Activated naive CD8-positive, alpha-beta T cell treated with anti-CD3 and anti-CD28 coated beads, Interleukin-2, amount 10 ng/mL, durations not matched to agents 7 days and 5 days (primary cell): ENCODE measurements at places on chromosomes 3 and 15. TPM values are rescaled to one million over a fixed set of nuclear protein-coding genes. Genes with fewer than 3 reads are reported as not detected.
A peak's percentile ranks its signal among the peaks of the same experiment; 100 is the strongest.

DNA sequence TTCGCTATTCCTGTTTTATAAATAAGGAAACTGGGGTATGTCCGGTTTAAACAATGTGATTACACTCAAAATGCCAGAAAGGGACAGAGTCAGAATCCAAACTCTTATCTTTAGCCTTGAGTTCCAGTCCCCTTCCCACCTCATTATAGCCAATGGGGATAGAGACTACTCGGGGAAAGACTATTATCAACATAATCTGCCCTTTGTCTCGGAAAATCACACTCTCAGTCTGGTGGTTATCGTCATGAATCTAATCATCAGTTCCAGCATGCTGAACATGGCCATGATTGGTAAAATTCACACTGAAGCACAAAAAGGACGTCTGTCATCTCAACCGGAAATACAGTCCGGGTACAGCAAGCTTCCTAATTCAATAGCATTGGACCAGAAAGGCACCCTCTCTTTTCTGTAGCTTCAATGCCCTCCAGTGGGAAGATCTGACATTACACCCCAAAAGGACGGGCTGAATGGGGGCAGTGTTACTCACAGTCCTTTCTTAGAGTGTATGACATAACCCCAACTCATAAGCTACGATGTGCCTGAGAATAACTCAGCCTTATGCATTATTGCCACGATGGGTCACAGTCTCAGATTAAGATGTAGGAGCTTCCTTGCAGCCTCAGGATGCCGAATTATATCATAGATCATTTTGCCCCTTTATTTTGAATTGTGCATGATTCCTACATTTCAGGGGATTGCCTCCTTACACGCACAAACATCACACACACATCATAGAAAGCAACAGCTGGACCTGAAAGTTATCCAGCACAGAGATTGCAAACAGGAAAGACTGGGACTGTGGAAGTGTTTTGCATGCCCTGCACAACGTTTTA lies 390.4 kb upstream of the LMCD1 start:
- no peak for DNase-seq

Gene UBAP1L
- total RNA-seq, result 6.1 TPM

Gene FBXW12
- not detected for total RNA-seq

DNA sequence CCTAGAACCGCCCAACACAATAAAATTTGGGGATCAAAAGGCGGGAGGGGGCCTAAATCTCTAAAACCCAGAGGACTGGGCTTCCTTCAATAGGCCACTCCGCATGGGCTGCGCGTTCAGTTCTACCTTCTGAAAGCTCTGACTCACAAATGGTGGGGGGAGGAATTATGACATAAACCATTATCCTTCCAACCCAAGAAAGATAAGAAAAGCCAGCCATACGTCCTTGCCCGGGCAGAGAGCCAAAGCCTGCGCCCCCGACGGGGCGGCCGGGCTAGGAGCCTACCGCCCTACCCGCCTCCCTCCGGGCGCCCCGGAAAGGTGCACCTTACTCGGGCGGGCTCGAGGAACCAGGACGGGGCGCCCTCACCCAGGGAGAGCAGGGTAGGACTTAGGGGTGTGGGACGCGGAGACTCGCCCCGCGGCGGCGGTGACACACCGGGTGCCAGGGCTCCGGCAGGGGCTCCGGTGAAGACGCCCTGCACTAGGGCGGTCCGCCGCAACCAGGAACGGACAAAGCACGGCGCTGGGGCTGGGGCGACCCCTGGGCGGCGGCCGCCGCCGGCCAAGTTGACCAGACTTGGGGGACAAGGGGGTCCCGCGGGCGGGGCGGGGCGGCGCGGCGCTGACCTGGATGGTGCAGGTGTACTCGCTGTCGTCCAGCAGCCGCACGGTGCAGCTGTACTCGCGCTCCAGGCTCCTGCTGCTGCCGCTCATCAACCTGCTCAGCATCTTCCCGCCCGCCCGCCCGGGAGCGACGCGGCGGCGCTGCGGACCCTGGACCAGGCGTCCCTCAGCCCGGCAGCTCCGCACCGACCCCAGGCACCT lies 534 bp downstream of the FRMD5 start:
- DNase-seq, result peak; percentile 53

GRCh38 chr3:16499351-16499750 lies 14.1 kb downstream of the RFTN1 start:
- no peak for DNase-seq

DNA sequence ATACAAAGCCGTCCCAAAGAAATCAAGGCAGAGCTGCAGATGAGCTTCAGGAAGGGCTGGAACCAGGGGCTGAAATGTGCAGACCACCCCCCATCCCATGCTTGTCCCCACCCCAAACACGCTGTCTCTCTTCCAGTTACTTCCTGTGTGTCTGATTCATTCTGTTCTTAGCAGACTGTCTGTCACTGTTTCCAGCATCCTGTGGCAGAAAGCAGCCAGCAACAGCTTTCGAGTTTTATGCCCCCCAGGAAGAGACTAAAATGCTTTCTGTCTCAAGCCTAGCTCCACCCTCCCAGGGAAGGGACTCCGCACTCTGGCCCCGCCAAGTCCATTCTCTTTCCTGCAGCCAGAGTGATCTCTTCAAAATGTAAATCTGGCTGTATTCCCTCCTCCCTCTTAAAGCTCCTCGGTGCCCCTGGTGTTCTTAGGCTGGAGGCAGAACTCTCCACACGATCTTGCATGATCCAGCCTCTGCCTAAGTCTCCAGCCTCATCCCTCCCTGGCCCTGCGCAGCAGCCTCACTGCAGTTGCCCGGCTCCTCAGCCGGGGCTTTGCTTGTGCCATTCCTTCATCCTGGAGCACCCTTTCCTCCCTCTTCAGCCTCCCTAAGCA lies 41.5 kb downstream of the HRH1 start:
- peak; percentile 36 for DNase-seq

- no peak for DNase-seq
Measured at GRCh38 chr3:125300416-125300815, 74.7 kb downstream of the ZNF148 start.

DNA sequence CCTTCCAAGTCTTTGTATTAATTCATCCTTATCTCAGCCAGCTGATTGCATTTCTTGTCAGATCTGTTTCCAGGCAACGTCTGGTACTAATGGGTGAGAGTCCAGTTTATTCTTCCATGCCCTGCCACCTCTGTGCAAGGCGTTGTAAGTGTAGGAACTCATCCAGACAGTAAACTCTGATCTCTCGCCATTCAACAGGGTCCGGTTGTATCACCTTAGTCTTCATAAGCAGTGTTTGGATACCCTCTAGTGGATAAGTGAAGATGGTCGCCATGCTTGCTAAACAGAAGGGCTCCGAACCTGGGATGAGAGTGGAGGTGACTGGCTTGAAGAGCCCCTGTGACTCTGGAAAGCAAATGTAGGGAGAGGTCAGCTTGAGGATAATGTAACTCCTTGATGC lies 51.6 kb upstream of the CMTM7 start:
- DNase-seq, result no peak

Gene CCR9
- total RNA-seq, result 19.4 TPM

DNA sequence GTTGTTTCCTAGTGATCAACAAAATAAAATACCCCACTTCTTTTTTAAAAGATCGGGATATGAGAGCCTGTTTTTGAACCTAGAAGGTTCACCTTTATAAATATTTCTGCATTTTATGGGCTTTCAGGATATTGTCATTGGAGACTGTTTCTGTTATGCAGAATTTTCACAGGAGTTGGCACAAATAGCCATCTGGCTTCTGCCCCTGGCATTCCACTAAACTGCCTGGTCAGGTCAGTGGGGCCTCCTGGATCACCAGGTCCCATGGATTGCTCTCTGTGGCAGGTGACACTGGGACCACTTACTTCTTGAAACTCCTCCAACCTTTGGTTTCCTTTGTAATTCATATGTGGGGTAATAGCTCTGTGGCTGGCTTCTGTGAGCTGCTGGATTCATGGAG lies 25.5 kb upstream of the POLR2M start:
- DNase-seq, result no peak

DNA sequence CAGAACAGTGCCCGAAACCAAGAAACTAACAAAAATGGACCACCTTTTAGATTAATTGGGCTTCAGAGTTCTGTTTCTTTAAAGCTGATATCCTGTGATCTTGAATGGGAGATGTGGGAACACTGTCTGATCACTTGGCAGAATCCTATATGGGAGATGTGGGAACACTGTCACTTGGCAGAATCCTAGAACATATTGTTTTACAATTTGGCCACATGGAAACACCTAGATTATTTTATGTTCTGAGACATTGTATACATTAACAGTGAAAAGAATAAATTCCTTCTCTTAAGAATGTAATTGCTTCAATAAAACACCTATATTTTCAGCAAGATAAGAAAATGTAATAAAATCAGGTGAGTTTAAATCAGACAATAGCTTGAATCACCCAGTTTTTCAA lies 30.3 kb upstream of the PLSCR2 start:
- DNase-seq, result no peak

- no peak for DNase-seq
Measured at GRCh38 chr3:4722103-4722502, 229.0 kb downstream of the ITPR1 start.

GRCh38 chr15:94375997-94376396 lies 144.6 kb downstream of the MCTP2 start:
- DNase-seq, result no peak

DNA sequence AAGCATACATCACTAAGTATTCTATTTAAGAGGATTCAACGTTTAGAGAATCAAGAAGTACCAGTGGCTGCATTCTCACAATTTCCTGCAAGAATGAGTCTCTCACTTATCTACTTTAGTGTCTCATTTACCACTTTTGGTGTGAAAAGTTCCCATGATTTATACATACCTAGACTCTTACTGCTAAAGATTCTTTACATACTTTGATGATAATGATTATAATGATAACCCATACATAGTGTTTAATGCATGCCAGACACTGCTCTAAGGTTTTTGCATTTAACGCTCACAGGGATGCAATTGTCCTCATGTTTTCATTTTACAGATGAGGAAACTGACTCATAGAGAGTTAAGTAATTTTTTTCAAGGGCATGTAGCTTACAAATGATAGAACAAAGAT lies 133.6 kb downstream of the TMEM108 start:
- no peak for DNase-seq

DNA sequence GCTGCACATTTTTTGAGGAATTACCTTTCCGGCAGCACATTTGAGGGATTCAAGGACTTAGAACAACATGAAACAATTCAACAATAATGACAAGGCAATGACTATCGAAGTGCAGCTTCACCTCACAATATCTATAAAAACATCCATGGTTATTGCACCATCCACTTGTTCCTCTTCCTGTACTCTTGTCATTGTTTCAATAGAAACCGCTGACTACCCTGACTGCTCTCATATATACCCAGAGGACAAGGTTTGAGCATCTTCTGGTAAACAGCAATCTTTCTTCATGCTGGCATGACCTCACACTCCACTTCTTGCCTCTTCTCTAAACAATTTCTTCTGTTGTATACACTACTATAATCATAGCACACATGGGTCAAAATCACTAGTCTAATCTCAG lies 864.9 kb downstream of the FHIT start:
- no peak for DNase-seq

- no peak for DNase-seq
Measured at GRCh38 chr3:96294143-96294542, 520.3 kb upstream of the EPHA6 start.

DNA sequence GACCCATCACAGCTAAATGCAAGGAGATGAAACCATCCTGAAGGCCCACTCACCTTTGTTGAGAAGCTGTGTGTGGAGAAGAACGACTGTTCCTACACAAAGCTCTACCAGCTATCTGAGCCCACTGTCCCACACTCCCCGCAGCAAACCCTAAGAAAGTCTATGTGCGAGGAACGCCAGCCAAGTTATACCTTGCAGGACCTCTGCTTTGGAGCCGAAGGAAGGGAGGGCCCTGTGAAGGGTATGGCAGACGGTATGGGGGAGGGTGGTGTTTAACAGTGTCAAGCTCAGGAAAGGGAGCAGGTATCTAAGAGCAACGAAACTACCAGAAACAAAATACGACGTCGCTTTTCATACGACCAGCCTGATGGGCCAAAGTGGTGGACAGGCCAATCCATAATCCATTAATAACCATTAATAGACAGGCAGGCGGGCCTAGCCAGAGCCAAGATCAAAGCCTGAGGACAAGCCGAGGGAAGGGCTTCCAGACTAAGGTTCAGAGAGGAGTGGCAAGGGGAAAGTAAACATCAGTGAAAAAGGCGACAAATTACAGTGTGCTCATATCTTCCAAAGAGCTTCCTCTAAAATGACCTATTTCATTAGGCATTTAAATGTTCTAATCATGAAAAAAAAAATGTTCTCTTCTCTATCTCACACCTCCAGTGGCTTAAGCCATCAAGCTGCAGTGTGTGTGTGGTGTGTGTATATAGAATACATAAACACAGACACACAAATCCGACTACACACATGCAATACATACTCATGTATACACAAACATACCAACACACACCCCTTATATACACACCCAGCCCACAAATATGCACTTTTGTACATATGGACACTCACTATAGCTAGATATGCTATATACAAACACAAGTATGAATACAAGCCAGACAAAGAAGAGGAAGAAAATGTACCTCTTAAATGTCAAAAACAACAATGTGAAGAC lies 43.9 kb downstream of the PTPN23 start:
- DNase-seq, result no peak

GRCh38 chr3:29186131-29186599 lies 94.7 kb upstream of the RBMS3 start:
- no peak for DNase-seq

Gene OR5H14
- total RNA-seq, result not detected

GRCh38 chr3:126339466-126339865 lies 17.7 kb downstream of the KLF15 start:
- peak; percentile 3 for DNase-seq

- no peak for DNase-seq
Measured at GRCh38 chr15:63379492-63380150, 2.0 kb downstream of the CA12 start.

Gene ROBO1
- total RNA-seq, result 5.4 TPM

DNA sequence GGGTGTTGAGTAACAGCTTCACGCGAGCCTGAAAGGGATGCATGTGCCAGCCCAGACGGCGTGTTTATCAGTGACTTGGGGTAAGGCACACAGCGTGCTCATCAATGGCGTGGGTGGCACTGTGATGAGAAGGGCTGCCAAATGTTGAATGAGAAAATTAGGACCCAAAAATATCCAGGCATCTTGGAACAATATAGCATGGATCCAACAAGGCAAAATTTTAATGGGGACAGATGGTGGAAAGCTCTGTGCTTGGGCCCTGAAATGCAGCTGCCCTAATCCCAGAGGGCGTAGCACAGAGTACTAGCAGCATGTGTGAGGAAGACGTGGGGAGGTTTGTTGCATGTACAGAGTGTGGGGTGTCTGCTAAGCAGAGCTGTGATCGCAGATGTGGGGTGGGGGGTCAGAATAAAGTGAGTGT lies 48.9 kb downstream of the SSUH2 start:
- no peak for DNase-seq

Gene VEPH1
- not detected for total RNA-seq

DNA sequence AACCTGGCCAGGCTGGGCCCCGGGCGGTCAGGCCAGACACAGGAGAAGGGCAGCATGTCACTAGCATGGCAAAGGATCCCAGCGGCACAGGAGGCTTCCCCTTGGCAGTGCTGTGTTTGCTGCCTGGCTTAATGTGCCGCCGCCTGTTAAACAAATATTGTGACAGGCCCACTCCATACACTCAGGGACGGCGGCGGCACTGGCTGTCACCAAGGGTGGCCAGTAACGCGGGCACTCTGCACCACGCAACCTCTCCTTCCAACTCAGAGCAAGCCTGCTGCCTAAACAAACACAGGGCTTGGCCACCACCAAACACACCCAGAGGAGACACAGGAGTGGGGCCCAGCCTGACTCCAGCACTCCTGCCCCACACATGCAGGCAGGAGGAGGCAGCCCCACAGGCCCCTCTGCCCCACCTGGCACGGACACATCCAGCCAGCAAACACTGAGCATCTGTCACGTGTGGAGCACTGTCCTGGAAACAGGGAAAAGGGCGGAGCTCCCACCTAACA lies 48.0 kb downstream of the TPRA1 start:
- DNase-seq, result no peak

Gene KLHL40
- not detected for total RNA-seq
